Jurkat, Clone E6-1 (cell line): ENCODE measurements at places on chromosomes 5 and 9.

GRCh38 chr9:99285965-99286364 is 63.9 kb downstream of the SEC61B start:
- DNase-seq, result no peak

DNA sequence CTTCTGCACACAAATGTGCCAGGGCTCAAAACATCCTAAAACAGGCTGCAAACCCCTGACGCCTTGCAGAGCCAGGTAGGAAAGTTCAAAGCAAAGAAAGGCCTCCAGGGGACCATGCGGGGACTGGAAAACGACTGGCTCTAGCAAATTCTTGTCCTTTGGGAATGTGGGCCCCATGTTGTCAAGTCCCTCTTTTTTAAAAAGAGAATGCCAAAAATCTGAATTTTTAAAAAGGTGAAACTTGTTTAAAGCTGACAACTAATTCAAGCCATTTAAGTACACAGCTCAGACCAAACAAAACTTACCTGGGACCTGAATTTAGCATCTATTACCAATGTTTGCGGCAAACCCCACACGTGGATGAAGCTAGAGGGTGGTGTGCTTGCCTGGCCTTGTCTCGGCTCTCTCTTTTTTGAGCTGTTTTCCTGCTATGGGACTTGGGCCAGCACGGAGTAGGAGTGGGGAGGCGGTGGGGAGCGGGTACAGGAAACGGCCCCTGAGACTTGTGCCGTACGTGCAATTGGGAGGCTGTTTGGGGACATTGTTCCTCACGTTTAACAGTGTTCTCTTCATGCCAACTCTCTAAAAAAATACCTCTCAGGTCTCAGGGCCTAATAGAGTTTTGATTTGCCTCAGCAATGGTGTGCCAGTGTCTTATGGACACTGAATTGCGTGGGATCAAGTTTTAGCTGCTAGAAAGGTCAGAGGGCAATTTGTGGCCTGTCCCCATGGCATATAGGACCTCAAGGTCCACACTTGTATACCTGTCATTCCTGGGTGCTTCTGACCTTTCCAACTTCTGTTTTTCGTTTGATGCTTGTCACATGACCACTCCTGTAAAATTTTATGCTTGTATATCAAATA is 15.1 kb upstream of the PHF19 start:
- DNase-seq, result no peak

GRCh38 chr5:176161431-176161830 is 76.8 kb upstream of the SIMC1 start:
- DNase-seq, result no peak

GRCh38 chr5:148909766-148910165 is 83.4 kb downstream of the ADRB2 start:
- no peak for DNase-seq

- DNase-seq, result no peak
Measured at GRCh38 chr5:1809416-1810035, 8.3 kb downstream of the NDUFS6 start.

DNA sequence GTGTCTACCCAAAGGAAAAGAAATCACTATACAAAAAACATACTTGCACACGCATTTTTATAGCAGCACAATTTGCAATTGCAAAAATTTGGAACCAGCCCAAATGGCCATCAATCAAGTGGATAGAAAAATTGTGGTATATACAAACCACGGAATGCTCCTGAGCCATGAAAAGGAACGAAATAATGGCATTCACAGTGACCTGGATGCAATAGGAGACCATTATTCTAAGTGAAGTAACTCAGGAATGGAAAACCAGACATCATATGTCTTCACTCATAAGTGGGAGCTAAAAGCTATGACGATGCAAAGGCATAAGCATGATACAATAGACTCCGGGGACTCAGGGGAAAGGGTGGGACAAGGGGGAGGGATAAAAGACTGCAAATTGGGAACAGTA is 78.4 kb downstream of the ENC1 start:
- no peak for DNase-seq

- DNase-seq, result no peak
Measured at GRCh38 chr5:7246287-7246686, 149.7 kb upstream of the ADCY2 start.

GRCh38 chr9:107215381-107215780 is 67.7 kb upstream of the RAD23B start:
- no peak for DNase-seq

DNA sequence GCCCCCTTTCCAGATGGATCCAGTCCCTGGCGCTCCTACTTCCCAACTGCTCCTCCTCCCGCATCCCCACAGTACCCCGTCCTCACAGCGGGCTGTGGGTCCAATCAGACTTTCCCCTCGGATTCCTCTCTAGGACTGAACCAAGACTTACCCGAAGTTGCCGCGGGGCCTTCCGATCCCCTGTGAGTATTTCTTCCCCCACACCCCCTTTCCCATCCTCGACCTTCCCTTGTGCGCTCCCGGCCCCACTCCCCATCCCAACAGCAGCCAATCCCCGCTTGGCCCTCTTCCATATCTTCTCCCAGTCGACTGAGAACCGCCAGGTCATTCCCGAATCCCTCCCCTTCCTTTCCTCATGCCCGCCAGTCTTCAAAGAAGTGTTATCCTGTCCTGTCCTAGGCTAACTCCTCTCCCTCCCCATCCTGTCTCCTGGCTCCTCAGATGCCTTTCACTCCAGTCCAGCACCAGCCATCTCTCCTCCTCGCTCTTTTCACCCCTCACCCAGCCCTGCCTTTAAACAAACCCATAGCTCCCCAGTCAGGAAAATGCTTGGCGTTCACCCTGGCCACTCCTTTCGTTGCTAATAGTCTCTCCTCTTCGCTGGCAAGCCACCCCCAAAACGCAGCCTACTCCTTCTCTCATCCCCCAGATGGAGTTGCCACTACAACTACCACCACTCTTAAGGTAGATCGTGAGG is 646 bp downstream of the SWI5 start:
- no peak for DNase-seq

GRCh38 chr5:157471709-157472108 is 11.7 kb downstream of the NIPAL4 start:
- peak; percentile 16 for DNase-seq

GRCh38 chr5:171997011-171997410 is 9.4 kb downstream of the FBXW11 start:
- DNase-seq, result no peak
